ENCODE measurements at places on chromosomes 13 and 19. TPM values are rescaled to one million over a fixed set of nuclear protein-coding genes. Genes with fewer than 3 reads are reported as not detected.

ZNF468 gene
- total RNA-seq, result 19.5 TPM

DNA sequence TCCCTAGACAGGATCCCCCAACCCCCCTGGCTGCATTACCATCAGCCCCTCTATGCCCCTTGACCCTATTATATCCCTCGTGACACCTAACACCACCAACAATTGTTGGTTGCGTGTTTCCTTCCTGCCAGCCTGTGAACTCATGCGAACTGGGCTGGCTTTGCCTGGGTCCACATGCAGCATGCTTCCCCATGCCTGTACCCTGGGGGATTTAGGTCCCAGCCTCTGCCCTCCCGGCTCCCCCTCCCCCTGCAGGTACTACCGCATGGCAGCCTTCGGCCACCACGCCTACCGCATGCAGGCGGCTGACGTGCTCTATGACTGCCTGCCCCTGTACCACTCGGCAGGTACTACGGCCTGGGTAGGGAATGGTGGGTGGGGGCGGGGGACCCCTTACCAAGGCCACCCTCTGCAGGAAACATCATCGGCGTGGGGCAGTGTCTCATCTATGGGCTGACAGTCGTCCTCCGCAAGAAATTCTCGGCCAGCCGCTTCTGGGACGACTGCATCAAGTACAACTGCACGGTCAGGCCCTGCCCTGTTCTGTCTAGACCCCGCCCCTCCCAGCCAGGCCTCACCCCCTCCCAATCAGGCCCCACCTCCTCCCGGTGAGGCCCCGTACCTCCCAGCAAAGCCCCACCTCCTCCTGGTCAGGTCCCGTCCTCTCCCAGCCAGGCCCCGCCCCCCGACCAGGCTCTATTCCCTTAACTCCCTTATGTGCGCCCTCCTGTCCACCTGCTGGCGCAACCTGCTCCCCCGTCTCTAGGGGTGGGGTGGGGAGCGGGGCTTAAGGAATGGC, 18.5 kb downstream of the SLC27A1 start:
- H3K27me3 ChIP-seq, result no peaks in the 10 kb centered on the region
- H3K36me3 ChIP-seq, result no peaks in the 10 kb centered on the region
- H3K4me1 ChIP-seq, result peaks cover 14% of the 10 kb centered on the region
- peak; percentile 65 for DNase-seq
- peak overlapping the region; percentile 38 for H3K4me3 ChIP-seq

- H3K4me1 ChIP-seq, result peaks cover 43% of the 10 kb centered on the region
- no peak overlapping the region for H3K27ac ChIP-seq
- H3K36me3 ChIP-seq, result no peaks in the 10 kb centered on the region
- DNase-seq, result no peak
Observed at GRCh38 chr13:99085139-99085807, 107.4 kb upstream of the DOCK9 start.

GRCh38 chr19:29789007-29789406, 22.8 kb upstream of the CCNE1 start:
- H3K4me3 ChIP-seq, result no peak overlapping the region
- no peak overlapping the region for H3K27ac ChIP-seq
- no peaks in the 10 kb centered on the region for H3K36me3 ChIP-seq
- DNase-seq, result no peak
- H3K27me3 ChIP-seq, result no peaks in the 10 kb centered on the region
- no peaks in the 10 kb centered on the region for H3K4me1 ChIP-seq

ZNF497 gene
- total RNA-seq, result 8.6 TPM

TMEM145 gene
- total RNA-seq, result 1.2 TPM

GPR12 gene
- not detected for total RNA-seq

- H3K27me3 ChIP-seq, result no peaks in the 10 kb centered on the region
- no peak overlapping the region for H3K4me3 ChIP-seq
- no peaks in the 10 kb centered on the region for H3K4me1 ChIP-seq
Observed at GRCh38 chr13:79710376-79710775, 229.4 kb downstream of the NDFIP2 start.

SLITRK6 gene
- 3.4 TPM for total RNA-seq

GRCh38 chr13:77489566-77490337, 45.8 kb upstream of the SCEL start:
- no peaks in the 10 kb centered on the region for H3K36me3 ChIP-seq
- no peaks in the 10 kb centered on the region for H3K27me3 ChIP-seq
- no peak overlapping the region for H3K27ac ChIP-seq
- no peak for DNase-seq
- H3K4me1 ChIP-seq, result peaks cover 4% of the 10 kb centered on the region
- H3K4me3 ChIP-seq, result no peak overlapping the region

DNA sequence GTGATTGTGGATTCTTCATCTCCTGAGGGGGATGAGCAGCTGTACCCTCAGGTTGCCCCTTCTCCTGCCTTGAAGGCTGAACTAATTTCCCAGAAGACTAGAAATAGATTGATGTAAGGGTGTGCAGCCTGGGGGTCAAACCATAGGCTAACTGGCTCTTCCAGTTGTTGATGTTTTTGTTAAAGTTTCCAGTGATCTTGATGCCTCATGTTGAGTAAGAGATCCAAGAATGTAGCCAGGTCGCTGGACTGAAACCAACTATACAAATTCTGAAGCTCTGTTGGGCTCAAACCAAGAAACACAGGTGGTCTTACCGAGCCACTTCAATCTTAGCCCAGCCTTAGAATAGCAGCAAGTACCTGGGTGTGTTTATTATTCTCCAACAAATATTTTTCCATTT, 391.8 kb downstream of the KLF5 start:
- peaks cover 9% of the 10 kb centered on the region for H3K4me1 ChIP-seq
- no peak overlapping the region for H3K4me3 ChIP-seq
- no peaks in the 10 kb centered on the region for H3K36me3 ChIP-seq
- DNase-seq, result no peak

GRCh38 chr13:31110617-31111016, 51.1 kb downstream of the HSPH1 start:
- H3K4me3 ChIP-seq, result no peak overlapping the region
- no peaks in the 10 kb centered on the region for H3K36me3 ChIP-seq
- H3K27me3 ChIP-seq, result peaks cover 6% of the 10 kb centered on the region
- DNase-seq, result no peak

- H3K4me1 ChIP-seq, result peaks cover 41% of the 10 kb centered on the region
- H3K27me3 ChIP-seq, result no peaks in the 10 kb centered on the region
- H3K36me3 ChIP-seq, result no peaks in the 10 kb centered on the region
Observed at GRCh38 chr13:21461131-21461530, 2.0 kb upstream of the ZDHHC20 start.

DNA sequence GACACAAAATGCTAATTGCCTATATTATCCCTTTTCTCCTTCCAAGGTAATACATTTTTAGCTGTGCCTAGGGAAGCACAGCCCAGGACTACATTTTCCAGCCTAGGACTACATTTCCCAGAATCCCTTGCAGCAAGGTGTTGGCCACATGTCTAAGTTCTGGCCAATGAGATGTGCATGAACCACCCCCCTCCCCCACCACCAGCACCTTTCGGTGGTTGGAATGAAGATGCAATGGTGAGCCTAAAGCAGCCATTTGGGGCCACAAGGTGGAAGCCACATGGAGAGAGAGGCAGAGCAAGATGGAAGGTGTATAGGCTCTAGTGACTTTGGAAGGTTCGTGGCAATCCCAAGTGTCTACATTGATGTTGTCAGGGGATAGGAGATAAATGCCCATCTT, 16.2 kb downstream of the UNC13A start:
- no peak overlapping the region for H3K4me3 ChIP-seq
- no peaks in the 10 kb centered on the region for H3K4me1 ChIP-seq
- peaks cover 5% of the 10 kb centered on the region for H3K27me3 ChIP-seq
- no peak overlapping the region for H3K27ac ChIP-seq
- H3K36me3 ChIP-seq, result no peaks in the 10 kb centered on the region

GRCh38 chr19:50434525-50434924, 1.8 kb downstream of the MYBPC2 start:
- no peak overlapping the region for H3K4me3 ChIP-seq
- H3K27ac ChIP-seq, result no peak overlapping the region
- H3K27me3 ChIP-seq, result peaks cover 84% of the 10 kb centered on the region
- no peaks in the 10 kb centered on the region for H3K36me3 ChIP-seq

DNAAF3 gene
- total RNA-seq, result 76.6 TPM

NLRP11 gene
- total RNA-seq, result not detected

ZNF492 gene
- not detected for total RNA-seq

ELSPBP1 gene
- total RNA-seq, result not detected

ERCC2 gene
- total RNA-seq, result 33.1 TPM

- H3K27me3 ChIP-seq, result peaks cover 77% of the 10 kb centered on the region
- H3K4me1 ChIP-seq, result no peaks in the 10 kb centered on the region
- no peaks in the 10 kb centered on the region for H3K36me3 ChIP-seq
- no peak overlapping the region for H3K4me3 ChIP-seq
- DNase-seq, result no peak
Observed at GRCh38 chr13:45895881-45896280, 44.3 kb upstream of the SIAH3 start.

DNA sequence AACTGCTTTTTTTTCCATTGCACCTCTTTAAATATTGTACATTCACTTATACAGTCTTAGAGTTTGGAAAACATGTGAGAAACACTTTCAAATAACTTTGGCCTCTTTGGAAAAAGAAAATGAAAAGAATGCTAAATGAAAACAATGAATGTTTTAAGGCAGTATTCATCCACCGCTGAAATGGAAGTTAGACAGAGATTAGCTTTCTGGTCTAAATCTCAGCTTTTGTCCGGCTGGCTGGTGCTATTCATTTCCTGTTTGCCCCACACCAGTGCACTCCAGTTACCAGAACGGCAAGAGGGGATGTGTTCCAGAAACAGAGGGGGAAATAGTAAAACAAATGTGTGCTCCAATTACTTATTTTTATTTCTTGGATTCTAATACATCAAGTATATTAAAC, 1201.3 kb downstream of the EFNB2 start:
- no peak overlapping the region for H3K27ac ChIP-seq
- no peaks in the 10 kb centered on the region for H3K4me1 ChIP-seq
- no peaks in the 10 kb centered on the region for H3K27me3 ChIP-seq
- DNase-seq, result no peak
- no peak overlapping the region for H3K4me3 ChIP-seq
- no peaks in the 10 kb centered on the region for H3K36me3 ChIP-seq

DNA sequence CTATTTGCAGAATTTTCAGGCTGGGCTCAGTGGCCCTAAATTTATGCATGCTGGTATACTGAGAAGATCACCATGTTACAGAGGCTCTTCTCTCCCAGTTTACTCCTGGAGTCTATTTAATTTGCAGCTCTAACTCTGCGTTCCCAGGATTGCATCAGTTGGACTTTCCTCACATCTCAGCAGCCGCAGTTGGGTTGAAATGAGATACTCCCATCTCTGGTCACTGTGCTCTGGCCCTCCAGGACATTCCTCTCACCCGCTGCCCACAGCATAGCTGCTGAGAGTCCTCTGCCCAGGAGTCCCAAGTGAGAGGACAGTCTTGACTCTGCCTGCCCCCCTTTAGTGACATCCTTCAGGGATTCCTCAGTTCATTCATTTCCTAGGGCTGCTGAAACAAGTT, 150.9 kb downstream of the LACC1 start:
- H3K36me3 ChIP-seq, result no peaks in the 10 kb centered on the region
- DNase-seq, result no peak
- H3K27me3 ChIP-seq, result no peaks in the 10 kb centered on the region
- no peak overlapping the region for H3K4me3 ChIP-seq
- H3K4me1 ChIP-seq, result no peaks in the 10 kb centered on the region

DNA sequence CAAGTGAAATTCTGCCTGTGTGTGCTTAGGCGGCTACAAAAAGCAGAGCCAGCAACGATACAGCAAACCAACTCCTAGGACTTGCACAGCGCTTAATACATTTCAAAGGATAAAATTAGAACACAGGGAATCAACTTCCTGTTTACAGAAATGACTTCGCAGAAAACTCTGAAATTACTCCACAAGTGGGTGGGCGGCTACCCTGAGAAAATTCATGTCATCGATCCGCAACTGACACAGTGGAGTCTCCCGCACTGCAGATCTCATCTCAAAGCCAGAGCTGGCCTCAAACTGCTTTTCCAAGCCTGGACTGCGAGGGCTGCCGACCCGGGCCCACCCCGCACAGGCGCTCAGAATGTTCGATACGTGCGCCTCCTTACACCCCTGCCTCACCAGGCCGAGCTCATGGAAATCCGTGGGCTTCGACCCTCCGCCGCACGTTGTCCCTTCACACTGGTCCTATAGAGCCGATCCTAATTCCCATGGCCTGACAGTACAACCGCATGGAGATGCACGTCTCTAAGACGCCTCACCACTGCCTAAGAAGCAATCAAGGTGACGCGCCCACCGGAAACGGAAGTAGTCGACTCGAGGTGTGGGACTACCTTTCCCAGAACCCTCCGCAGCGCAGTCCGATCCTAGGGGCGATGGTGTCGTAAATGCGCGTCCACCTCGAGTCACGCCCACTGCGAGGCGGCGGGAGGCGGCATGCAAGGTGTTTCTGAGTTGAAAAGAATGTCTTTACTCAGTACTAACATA, at the start of gene ZNF229:
ZNF229 (minus strand) TSS at position 557 of the 759 bp plus-strand sequence. CDS start 5,625 bp downstream, outside the sequence.
- H3K27me3 ChIP-seq, result peaks cover 32% of the 10 kb centered on the region
- H3K36me3 ChIP-seq, result peaks cover 45% of the 10 kb centered on the region
- peak; percentile 89 for DNase-seq
- peak within 1 kb of the TSS; percentile 64 for H3K4me3 ChIP-seq
- H3K27ac ChIP-seq, result peak within 1 kb of the TSS; percentile 48

DNA sequence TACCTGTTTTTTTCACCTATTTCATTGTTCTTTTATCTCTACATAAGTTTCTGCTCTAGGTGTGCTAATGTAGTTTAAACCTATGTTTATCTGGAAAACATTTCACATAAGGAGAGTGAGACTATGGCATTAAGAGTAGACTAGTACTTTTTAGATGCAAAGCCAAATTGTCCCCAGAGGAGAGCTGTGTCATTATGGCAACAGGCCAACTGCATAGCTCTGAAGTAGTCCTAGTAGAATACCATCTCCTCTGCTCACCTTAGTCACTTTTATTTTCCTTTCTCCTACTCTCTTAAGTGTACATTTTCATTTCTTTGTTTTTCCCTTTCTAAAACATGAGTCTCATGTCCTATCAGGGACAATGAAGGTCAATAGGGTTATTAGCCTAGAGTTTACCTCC, 123.1 kb downstream of the ITGBL1 start:
- no peak overlapping the region for H3K4me3 ChIP-seq
- 0 out of 2 replicates have a peak, but pooled peaks cover 5% of the 10 kb centered on the region for H3K36me3 ChIP-seq
- H3K27me3 ChIP-seq, result no peaks in the 10 kb centered on the region
- peak; percentile 31 for DNase-seq
- H3K4me1 ChIP-seq, result peaks cover 31% of the 10 kb centered on the region

ZNF154 gene
- 0.20 TPM for total RNA-seq

PGLYRP1 gene
- not detected for total RNA-seq
